Effector CD4-positive, alpha-beta T cell (primary cell): ENCODE measurements at places on chromosomes 6 and 20.

DNA sequence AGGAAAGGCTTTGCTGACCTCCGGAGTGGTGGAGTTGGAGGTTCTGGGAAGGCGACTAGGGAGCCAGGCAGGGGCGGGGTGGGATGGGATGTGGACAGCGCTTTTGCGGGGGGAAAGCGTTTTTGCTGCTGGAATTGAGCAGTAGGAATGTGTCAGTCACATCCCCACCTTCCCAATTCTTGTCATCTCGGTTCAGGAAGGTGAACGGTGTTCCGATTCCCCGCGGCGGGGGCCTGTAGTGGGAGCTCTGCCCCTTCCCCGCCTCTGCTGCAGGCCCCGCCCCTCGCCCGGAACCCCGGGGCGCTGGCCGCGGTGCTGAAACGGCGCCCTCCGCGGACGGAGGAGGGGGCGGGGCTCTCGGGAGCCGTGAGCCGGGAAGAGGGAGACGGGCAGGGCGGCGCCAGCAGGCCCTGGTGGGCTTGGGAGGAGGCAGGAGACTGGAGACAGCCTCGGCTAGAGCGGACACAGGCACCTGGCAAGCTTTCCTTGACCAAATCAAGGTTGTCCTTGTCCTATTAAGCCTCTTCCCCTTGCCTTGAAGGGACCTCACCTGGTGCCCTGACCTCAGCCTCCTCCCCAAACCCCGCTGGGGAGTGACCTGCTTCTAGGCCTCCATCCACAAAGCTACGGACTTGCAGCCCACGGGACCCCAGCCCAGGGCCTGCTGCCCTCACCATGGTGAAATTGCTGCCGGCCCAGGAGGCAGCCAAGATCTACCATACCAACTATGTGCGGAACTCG, at the start of gene LHFPL5:
LHFPL5 (plus strand) TSS at position 357 of the 741 bp plus-strand sequence; CDS start at position 676, 319 bp downstream.
- peak; percentile 8 for DNase-seq

DNA sequence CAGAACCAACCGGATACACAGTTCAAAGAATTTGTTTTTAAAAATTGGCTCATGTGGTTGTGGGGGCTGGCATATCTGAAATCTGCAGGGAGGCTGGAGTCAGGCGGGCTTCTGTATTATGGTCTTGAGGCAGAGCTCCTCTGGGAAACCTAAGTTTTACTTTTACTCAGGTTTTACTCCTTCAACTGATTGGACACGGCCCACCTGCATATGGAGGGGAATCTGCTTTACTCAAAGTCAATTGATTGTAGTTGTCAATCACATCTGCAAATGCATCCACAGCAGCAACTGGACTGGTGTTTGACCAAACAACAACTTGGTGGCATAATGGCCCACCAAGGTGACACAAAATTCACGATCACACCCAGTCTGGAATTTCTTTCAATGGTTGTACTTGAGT, 103.4 kb downstream of the ERMARD start:
- no peak for DNase-seq

DNA sequence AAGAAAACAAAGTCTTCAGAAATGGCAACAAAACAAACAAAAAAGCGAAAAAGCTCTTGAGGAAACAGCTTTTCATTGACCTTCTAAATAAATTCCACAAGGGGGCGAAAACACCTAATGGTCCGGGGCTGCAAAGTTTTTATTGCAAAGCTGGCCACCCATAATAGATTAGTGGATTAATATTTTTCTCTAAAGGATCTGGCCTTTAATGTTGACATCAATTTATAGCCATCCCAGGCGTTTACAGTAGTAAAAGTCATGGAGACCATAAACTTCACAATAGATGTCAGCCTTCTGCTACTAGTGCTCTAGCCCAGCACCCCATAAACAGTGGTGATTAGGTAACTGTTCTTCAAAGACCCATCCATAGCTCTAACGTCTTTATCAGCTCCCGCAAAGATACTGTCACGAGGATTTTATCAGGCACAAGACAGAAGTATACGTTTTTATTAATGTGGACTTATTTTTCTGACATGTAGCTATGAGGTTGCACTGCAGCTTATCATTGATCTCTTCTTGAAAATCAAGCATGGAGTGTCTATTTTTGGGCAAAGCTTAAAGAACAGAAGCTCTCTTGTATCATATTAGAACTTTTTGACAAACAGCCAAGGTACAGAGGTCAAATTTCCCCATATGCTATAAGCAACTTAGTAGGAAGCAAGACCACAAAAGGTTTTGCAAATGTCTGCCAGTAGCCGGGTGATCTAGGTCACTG, 4.7 kb downstream of the CITED2 start:
- DNase-seq = no peak

- no peak for DNase-seq
Measured at GRCh38 chr6:43389730-43390295, 20.4 kb upstream of the ZNF318 start.

DNA sequence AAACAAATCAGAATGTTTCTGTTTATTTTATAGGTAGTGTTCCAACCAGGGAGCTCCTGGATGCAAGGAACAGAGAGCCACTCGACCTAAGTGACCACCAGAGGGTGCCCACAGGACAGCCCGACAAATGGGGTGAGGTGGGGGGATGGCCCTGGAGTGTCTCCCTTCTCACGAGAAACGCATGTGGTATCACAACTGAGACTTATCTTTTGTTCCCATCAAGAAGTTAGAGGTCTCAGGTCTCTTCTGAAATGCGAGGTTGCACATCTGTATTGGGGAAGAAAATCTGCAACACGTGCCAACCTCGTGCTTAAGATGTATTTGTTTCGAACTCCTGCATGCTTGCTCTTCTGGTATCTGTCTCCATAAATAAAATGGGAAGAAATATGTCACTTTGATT, 104.0 kb downstream of the ISM1 start:
- no peak for DNase-seq

GRCh38 chr20:58650181-58650775, 805 bp upstream of the STX16 start:
- DNase-seq = peak; percentile 21

- DNase-seq = no peak
Measured at GRCh38 chr6:155188707-155189496, 74.9 kb upstream of the CLDN20 start.

DNA sequence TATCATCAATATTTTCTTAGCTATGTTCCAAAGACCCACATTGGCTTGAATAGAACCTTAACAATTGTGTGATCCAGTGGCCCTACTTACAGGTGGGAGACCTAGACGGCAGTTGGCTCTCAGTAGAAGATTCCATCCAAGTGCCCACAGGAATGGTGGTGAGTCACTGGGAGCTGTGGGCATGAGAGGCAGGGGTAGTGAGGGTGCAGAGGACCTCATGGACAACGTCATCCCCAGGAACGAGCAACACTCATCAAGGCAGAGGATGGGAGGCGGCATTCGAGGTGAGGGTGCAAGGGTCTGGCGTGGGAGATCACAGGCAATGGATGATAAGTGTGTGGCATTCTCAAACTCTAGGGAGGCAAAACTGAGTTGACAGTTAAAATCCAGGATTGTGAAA, 17.5 kb upstream of the SPO11 start:
- DNase-seq = no peak

DNA sequence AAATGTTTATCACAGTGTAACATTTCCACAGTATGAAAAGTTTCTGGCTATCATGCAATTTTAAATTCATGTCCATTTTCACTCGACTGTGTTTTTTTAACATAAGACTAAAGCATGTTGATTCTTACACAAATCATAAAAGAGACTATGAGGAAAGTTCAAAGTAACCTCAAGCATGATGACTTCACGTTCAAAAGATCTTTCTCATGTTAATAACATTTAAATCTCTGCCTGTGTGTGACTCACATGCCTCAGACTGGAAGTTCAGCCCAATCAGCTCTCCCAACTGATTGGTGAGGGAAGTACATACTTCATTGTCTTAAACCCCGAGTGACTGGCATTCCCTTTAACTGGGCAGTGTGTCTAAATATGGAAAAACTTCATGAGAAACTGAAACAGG, 37.4 kb downstream of the ATXN1 start:
- peak; percentile 28 for DNase-seq

DNA sequence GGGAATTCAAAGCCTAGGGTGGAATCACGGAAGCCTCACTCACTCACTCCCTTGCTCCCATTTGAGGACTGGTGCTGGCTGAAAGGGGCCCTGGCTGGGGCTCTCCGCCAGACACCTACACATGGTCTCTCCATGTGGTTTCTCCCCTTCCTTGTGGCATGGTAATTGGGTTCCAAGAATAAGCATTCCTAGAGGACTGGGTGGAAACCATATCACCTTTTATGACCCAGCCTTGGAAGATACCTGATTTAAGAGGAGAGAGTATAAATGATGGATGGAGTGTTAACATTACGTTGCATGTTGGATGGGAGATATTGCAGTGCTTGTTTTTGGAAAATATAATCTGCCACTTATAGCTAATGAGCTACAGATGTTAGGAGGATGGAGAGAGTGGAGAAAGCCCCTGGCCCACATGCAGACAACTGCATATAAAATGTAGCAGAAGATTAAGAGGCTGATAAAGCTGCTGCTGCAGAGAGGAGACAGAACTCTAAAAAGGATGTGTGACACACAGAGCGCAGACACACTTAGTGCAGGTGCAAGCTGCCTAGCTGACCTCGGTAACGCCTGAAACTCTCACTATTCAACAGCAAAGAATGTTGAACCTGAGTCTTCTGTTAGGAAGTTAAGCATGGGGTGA, 23.3 kb upstream of the CDKN1A start:
- DNase-seq = no peak

GRCh38 chr20:38671186-38671585, 53.1 kb upstream of the SLC32A1 start:
- no peak for DNase-seq

GRCh38 chr20:61762886-61763739, 302.6 kb downstream of the TAF4 start:
- no peak for DNase-seq

- DNase-seq = no peak
Measured at GRCh38 chr6:113633638-113634037, 223.5 kb upstream of the MARCKS start.

GRCh38 chr20:36830791-36831691, 44.9 kb upstream of the TLDC2 start:
- DNase-seq = no peak

GRCh38 chr6:27101824-27102223, 145.7 kb upstream of the PRSS16 start:
- no peak for DNase-seq

GRCh38 chr20:33181482-33182093, 13.6 kb downstream of the BPIFA2 start:
- no peak for DNase-seq

DNA sequence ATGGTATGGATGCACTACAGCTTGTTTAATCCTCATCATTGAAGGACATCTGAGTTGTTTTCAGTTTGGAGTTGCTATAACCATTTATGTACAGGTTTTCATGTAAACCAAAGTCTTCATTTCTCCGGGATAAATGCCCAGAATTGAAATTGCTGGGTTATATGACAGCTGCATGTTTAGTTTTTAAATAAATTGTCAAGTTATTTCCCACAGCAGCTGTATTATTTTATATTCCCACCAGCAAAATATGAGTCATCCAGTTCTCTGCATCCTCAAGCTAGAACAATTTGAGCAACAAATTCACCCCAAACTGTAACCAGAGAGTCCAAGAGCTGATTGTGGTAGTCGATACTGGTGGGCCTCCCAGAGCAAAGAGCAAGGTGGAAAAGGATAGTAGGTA, 161.0 kb upstream of the PRND start:
- DNase-seq = no peak

DNA sequence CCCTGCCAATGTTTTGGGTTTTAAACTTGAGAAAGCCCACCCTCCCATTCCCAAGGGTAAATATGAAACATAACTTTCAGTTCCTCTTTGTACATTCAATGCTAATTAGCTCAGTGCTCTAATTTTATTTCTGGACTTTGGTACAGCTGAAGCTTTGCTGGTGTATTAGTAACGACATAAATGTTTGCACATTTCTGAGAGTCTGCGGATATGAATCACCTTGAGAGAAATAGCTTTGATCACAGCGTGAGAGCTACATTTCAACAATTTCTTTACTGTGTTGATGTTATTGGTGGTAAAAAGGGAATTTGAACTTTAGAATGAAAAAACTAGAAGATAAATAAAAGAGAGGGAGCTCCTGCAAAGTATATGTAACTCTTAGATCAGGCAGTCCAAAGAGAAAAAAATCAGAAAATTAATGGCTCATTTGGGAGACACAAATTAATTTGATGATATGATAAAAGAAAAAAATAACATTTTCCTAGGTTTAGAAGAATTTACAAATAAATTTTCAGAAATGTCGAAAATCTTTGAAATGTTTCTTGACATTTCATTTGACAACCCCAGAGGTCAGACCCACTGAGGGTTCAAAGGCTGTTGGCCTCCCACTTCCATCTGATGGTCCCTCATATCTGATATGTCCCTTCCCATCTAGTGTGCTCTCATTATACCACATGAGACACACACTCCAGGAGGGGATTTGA, 38.5 kb upstream of the CAP2 start:
- no peak for DNase-seq
